ENCODE measurements at places on chromosomes 3 and 15.
A peak's percentile ranks its signal among the peaks of the same experiment; 100 is the strongest.

DNA sequence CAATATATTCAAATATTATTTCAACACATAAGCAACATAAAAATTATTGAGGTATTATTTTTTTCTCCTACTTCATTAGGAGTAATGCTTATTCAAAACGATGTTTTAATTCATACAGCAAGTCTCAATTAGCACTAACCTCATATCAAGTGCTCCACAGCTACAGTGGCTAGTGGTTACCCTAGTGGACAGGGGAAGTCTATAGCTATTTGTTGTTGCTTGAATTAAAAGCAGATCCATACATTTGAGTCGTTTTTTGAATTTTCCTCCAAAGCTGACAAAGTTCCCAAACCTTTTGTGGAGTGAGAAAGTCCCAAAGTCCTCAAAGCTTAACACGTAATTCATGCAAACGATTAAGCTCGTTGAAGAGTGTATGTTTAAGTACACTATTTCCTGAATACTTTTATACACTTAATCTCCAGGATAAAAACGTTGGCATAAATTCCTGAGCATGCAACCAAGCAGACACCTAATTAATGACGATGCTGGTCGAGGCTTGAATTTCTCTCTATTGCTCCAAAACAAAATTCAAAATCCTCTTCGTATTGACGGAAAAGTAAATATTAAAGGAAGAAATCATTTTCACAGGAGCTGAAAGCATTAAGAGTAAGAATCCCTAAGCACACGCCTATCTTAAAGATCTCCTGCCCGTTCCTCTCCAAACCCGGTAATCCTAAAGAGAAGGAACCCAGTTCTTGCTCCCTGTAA lies 985 bp downstream of the VPS13C start:
- no peak for DNase-seq

- DNase-seq, result no peak
These were observed 10.5 kb downstream of the EIF5A2 start for GRCh38 chr3:170897978-170898377.

- no peak for DNase-seq
These were observed 55.6 kb downstream of the SLC6A6 start for GRCh38 chr3:14457999-14458398.

DNA sequence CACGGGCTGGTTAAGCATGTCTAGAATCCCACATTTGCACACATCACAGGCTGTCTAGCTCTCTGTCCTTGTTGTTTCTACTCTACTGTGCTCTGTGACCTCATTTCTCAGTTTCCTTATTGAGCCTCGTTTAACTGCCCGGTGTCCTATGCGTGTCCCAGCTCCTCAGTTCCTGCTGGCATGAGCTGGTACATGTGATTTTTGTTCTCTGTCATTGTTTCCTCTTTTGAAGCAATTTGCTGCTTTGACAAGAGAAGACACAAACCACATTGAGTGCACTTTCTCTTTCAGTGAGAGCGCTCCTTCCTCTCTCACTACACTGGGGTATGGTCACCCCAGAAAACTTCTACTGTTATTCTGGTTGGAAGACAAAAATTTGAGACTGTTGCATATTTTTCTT lies 563.5 kb downstream of the PDCD6IP start:
- DNase-seq, result no peak

DNA sequence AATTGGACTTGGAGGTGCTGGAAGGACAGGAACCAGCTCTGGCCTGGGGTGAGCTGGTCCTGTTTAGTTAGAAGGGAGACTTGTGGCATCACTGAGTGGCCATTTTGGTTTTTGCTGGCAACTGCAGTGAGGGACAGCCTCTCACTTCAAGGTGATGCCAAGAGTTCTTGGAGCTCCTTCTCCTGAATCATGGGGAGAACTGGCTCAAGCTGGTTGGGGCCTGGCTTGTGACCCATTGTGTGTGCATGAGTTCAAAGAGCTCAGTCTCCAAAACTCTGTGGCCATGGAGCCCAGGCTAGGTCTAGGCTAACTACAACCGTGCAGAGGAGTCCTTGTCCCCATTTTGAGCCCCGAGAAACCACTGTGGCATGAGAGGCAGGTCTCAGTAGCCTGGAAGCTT lies 60.1 kb upstream of the ZNF148 start:
- no peak for DNase-seq

DNA sequence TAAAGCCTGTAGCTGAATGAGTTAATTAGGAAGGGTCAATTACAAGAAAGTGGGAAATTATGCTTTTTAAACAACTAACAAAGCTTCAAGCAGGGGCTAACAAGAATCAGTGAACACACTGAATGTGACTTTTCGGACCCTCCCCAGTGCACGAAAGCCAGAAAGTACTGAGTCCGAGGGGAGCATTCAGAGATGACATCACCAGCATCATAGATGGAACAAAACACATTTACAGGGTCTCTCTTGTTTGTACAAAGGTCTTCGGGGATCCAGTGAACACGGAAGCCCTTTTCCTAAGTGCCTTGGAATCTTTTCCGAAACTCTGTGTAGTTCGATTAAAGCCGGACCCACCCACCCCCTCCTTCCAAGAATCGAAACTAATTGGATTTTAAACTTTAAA lies 829 bp downstream of the DCP1A start:
- peak; percentile 65 for DNase-seq
